Gastrocnemius medialis (tissue), 4 donors: ENCODE measurements at places on chromosomes 1 and 21. TPM values are rescaled to one million over a fixed set of nuclear protein-coding genes. Genes with fewer than 3 reads are reported as not detected.

DNA sequence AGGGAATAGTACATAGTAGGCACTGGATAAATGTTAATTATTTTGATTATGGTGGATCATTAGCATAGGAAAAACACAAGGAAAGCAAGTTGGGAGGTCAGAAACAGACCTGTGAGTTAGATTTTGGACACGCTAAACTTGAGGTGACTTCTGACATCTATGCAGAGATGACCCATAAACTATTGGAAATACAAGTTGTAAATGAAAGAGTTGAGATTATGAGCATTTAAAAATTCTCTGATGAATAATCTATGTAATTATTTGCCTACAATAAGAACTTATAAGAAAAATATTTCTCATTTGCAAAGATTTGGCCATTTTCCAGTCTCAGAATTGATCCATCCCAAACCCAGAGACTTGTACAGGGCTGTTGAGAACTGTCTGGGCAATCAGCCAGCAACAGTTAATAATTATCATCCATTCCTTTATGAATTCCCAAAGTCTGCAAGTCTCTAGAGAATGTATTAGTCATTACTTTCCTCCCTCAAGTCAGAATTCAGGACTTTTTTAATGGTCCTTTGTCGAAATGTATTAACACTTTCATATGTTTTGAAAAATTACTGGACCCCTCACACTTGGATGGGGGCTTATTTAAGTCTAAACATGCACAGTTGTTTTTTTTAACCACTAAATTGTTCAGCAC is 19.4 kb upstream of the SLAMF6 start:
- no peak for DNase-seq

- DNase-seq, result no peak
Measured at GRCh38 chr1:11412141-11412540, 66.8 kb upstream of the DISP3 start.

- no peak for DNase-seq
Measured at GRCh38 chr1:44501047-44501890, 96.2 kb downstream of the RNF220 start.

DNA sequence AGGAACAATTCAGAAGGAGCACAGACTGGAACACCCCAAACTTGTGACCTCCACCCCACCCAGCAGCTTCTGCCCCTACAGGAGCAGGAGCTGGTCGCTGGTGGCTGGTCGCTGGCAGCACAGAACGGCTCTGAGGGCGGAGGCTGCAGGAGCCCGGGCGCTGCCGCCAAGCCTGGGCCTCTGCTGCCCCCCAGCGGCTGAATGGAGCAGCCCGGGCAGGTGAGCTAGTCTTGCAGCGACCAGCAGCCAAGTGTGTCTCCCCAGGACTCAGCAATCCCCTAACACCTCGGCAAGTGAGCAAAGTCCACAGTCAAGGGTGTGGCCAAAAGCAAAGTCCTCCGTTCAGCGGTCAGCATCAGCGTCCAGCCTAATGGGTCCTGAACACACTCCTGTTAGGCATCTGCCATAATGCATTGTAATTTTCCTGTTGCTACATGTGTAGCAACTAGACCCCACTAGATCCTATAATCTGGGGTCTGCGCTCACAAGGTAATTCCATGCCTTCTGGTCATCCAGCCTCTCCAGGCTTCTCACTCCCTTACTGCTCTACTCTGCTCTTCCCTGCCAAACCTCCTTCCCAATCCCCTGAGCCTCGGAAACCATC is 12.1 kb upstream of the GJB5 start:
- DNase-seq, result peak; percentile 32

DNA sequence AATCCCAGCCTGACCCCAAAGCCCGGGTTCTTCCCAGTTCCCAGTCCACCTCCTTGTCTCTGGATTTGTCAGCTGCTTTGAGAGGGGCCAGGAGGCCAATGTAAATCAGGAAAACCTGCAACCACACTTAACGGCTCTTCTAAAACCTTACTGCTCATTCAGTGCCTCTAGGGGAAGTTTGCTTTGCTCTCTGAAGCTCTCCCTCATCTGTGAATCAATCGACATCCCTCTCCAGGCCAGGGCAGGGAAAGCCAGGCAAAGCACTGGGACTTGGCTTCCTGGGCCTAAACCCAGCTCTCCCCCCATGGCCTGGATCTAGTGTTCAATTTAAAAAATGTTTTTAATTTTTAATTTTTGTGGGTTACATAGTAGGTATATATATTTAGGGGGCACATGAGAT is 9.3 kb downstream of the NKAIN1 start:
- no peak for DNase-seq

- DNase-seq, result no peak
Measured at GRCh38 chr21:19490481-19490880, 1086.9 kb upstream of the TMPRSS15 start.

GRCh38 chr1:52919051-52919722 is 2.4 kb downstream of the ECHDC2 start:
- no peak for DNase-seq

- no peak for DNase-seq
Measured at GRCh38 chr21:15206514-15206913, 141.7 kb upstream of the NRIP1 start.

- no peak for DNase-seq
Measured at GRCh38 chr1:60825593-60825992, 256.8 kb upstream of the NFIA start.

DNA sequence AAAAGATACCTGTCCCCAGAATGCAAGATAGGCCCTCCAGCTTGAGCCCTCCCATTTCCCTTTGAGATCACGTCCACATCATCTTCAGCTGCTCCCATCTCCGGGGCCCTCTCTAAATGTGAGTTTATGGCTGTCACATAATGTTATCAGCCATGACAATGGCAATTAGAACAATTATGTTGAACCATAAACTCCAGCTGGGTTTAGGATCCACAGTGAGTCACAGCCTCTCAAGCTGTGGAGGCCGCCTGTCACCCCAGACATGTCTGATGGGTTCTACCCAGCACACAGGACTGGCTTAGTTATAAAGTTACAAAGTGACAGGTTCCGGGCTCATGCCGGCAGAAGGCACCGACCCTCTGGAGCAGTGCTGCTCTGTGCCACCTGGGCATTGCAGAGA is 597.3 kb downstream of the PTPRU start:
- DNase-seq, result no peak

GRCh38 chr1:240776237-240776636 is 164.3 kb upstream of the GREM2 start:
- no peak for DNase-seq

DNA sequence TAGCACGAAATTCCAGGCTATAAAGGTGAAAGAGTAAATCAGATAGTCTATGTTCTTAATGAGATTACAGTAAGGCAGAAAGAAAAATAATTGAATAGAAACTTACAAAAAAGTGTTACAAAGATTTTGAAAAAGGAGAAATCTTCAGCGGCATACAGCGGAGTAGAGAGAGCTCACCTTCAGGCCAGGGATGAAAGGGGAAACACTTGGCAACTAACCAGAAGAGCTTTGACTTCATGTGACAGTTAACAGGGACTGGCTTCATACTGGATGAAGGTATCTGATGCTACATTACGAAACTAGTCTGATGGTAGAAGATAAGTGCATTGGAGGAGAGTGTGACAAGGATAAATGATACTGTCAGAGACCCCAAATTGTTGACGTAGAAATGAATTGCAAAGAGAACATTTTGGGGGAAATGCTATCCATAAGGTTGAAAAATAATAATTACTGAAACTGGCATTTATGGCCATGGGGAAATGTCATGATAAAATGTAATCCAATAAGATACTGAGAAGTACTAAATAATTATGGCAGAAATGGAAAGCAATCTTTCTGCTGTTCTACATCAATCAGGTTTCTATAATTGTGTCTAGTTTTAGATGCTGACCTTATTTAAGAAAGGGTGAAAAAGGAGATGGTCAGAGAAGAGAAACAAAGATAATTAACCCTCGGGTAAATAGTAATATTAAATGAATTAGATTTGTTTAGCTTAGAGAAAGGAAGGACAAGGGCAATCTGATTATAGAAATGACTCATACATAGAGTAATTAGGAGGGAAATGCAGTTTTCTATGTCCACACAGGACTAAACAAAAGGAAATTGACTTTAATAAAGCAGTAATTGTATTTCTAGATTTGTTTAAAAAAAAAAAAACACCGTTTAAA is 808.7 kb downstream of the NCAM2 start:
- no peak for DNase-seq

DNA sequence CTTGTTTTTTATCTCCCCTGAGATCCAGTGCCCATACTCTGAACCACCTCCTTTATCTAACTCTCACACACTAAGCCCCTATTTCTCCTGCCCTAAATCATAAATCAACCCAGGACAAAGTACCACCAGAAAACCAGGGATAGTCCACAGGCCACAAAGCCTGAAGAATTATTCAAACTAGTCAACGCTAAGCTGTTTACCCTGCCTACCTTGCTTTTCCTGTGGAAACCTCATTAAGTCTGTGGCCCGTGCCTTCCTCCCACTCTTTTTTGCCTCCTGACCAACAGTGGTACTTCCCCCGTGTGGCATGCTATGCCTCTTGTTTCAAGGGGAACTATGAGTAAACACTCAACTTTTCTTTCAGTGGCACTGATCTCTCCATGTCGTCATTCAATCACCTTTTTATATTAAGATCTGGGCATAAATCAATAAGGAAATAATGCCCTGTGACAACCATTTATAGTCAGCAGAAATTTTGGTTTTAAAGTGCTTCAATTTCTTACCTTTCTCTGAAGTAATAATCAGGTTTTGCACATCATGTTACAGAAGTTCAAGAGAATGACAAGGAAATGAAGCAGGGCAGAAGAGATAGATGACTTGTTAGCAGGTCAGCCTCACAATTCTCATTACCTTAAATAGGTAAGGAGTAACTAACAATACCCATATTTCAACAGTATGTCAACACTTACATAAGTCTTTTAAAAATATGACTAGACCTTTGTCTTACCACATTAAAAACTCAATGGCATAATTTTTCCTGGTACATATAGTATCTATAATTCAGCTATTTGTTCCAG is 32.1 kb downstream of the EYA3 start:
- DNase-seq, result no peak

GRCh38 chr1:223771814-223772770 is 59.8 kb downstream of the CAPN2 start:
- no peak for DNase-seq

GRCh38 chr1:68795956-68796355 is 299.1 kb upstream of the DEPDC1 start:
- no peak for DNase-seq

DNA sequence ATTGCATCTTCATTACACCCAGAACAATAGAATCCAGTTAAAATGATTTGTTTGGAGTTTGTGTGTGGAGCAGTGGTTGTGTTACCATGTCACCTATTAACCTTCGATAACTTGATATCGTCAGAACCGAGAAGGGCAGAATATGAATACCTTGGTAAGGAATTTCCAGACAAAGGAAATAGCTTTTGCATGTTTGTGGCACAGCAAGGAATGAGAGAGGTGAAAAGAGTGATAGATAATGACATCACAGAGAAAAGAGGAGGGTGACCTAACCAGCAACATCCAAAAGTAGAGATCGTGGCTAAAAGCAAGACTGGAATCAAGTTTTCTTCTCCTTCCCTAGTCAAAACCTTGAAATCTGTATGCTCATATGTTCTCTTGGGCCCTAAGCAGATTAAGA is 244.6 kb upstream of the NEGR1 start:
- DNase-seq, result no peak

KCNE1 gene
- 2.9 TPM for total RNA-seq

DRAXIN gene
- total RNA-seq, result not detected

SLC9C2 gene
- total RNA-seq, result not detected

RHEX gene
- not detected for total RNA-seq

KHDC4 gene
- total RNA-seq, result 46.3 TPM

CD1D gene
- total RNA-seq, result not detected

ATP1A4 gene
- total RNA-seq, result 0.07 TPM

STYXL2 gene
- total RNA-seq, result 159 TPM

ACTL8 gene
- total RNA-seq, result not detected

FBXO28 gene
- 20.2 TPM for total RNA-seq

GNG4 gene
- total RNA-seq, result not detected
